Activated naive CD4-positive, alpha-beta T cell treated with Interleukin-2 at 50 U/mL for 16 hours (primary cell): ENCODE measurements at places on chromosomes 5 and 9.

GRCh38 chr5:126373375-126374108 lies 49.7 kb upstream of the GRAMD2B start:
- no peak for DNase-seq

DNA sequence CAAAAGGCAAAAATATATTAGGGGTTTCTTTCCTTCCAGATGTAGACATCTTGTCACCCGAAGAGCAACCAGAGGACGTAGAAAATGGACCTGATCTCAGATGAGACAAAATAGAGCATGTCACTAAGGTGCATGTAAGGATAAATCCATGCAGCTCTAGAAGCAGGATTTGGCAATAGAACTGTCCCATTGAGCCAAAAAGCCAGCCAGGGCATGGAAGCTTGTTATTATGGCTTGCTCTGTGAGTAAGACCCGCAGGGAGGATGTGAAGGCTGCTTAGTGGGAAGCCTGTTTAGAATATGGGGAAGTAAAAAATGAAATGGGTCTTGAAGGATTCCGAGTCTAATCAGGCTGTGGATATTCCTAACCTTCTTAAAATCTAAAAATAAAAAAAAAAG lies 165.6 kb upstream of the MPDZ start:
- no peak for DNase-seq

GRCh38 chr9:93653760-93654159 lies 77.4 kb downstream of the PHF2 start:
- DNase-seq = no peak

- no peak for DNase-seq
These were observed 12.5 kb downstream of the GLIS3 start for GRCh38 chr9:4287386-4287785.

DNA sequence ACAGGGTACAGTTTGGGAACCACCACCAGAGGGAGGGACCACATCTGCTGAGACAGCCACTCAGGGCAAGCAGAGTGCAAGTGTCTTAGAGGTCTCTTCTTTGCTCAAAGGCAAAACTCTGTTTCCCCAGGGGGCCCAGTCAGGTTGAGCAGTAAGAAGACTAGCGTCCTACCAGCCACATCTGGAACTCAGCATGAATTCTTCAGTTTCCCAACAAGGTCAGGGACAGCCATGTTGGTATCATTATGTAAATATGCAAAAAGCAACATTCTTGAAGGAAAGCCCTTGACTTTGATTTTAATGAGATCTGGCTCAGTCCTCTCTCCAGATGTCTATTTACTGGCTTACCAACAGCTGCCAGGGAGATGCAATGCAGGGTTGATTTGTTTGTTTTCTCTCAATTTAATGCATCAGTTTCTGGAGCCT lies 46.7 kb downstream of the TGFBI start:
- no peak for DNase-seq

- DNase-seq = no peak
These were observed 2.8 kb upstream of the CDC20B start for GRCh38 chr5:55175781-55176175.

- DNase-seq = no peak
These were observed 106.6 kb upstream of the PITX1 start for GRCh38 chr5:135140446-135141204.

GRCh38 chr9:123360161-123361085 lies 4.4 kb downstream of the CRB2 start:
- peak; percentile 17 for DNase-seq

GRCh38 chr9:93081081-93081529 lies 14.9 kb upstream of the CARD19 start:
- DNase-seq = no peak

DNA sequence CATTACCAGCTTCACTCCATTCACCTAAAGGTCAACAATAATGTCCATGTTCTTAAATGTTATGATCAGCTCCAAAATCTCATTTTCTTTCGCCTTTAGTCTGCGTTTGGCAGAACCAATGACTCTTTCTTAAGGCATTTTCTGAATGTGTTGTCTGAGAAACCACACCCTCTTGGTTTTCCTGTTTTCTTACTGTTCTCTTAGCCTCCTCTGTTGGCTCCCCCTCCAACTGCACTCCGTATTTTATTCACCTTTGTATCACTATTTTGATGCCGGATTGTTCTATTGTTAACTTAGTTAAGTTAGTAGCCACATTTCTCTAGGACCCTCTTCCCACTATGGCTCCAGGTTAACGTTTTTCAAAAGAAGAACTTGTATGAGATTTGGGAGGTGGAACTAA lies 185.6 kb downstream of the DMAC1 start:
- DNase-seq = no peak

- no peak for DNase-seq
These were observed 348 bp downstream of the CATSPER3 start for GRCh38 chr5:134968055-134968454.

DNA sequence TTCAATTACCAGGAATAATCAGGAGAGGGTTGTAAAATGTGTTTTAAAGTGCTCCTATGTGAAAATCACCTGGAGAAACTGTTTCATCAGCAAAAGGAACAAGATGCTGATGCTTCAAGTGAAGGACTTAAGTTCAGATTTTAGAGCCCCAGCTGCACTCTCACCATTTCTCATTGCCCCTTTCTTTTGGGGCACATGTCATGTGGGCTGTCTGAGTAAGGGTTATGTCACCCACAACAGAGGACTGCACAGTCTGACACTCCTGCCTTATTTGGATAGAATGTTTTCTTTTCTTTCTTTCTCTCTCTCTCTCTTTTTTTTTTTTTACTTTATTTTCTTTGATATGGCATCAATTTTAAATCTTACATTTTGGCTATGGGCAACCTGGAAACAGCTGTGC lies 204.1 kb upstream of the EFNA5 start:
- no peak for DNase-seq

GRCh38 chr5:157764531-157764930 lies 21.0 kb downstream of the LSM11 start:
- DNase-seq = no peak

DNA sequence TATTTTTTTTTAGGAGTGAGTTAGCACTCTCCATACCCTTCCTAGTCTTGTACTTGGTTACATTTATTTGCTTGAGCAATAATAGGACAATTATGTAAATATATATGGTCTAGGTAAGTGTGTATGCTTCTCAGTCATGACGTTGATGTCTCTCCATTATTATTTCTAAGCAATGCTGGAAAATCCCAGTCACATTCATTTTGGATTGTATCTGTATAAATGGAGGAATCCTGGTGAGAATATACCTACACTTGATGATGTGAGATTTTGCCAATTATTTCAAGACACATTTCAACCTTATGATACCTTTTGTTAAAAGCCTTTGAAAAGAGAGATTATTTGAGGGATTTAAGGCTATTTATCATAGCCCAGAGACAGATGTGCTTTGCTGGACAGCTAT lies 2244.5 kb upstream of the WWC1 start:
- no peak for DNase-seq

DNA sequence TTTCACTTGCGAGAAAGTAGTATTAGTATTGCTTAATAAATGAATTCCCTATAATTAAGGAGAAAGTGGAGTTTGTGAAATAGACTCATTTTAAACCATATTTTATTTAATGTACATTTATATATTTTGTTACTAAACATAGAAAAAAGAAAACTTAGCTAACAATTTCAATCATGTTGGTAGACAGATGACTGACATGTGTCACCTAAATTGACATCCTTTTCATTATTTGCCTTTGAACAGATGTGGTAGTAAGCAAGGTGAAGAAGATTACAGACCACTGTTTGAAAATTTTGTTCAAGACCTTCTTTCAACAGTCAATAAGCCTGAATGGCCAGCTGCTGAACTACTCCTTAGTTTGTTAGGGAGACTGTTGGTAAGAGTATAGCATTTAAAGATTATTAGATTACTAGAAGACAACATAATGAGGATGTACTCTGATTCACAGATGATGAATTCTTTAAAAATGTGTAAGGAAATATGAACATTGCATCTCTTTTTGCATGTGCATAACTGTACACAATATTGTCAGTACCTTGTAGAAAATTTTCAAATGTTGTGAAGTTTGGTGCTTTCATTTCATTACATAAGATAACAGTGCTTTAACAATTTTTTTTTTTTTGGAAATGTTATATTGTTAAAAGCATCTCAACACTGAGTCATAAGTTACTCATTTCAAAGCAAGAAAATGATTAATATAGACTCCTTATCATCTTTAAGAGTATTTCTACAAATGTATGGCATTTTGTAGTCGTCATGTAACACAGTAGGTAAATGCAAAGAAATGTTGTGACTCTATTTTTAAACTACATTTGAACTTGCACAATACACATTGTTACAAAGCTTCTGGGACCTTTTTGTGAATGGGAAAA lies 139.5 kb downstream of the NIPBL start:
- DNase-seq = no peak

DNA sequence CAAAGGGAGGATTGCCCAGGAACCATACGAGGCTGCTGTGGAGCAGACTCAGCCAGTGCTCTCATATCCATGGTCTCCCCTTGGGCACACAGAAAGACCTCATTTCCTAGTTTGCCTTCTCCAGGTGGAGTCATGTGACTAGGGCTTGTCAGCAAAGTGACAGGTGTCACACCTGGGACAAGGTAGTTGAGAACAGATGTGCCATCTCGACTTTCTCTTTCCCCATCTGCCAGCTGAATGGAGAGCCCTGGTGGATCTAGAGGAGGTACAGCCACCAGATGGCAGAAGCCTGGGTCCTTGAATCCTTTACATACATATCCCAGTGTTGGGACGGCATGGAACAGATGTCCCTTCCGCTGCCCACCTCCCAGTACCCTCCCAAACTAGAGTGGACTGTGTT lies 42.9 kb upstream of the ALDOB start:
- DNase-seq = no peak

GRCh38 chr9:19255112-19255511 lies 24.6 kb downstream of the DENND4C start:
- no peak for DNase-seq

GRCh38 chr9:95920017-95920416 lies 44.5 kb downstream of the ERCC6L2 start:
- DNase-seq = no peak

DNA sequence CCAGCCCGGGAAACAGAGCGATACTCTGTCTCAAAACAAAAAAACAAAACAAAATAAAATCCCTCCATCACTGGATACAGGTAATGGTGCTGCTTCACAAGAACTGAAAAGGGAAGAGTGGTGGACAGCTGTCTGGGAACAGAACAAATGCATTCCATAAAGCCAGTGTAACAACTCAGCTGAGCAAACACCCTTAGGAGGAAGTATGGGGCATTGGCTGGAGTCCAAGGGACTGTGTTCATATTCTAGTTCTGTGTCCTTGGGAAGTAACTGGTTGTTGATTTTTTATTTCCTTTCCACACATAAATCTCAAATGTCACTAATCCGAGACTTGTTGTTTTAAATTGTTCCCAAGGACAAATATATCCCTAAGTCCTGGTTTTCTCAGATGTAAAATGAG lies 38.3 kb downstream of the HTR1A start:
- DNase-seq = no peak

DNA sequence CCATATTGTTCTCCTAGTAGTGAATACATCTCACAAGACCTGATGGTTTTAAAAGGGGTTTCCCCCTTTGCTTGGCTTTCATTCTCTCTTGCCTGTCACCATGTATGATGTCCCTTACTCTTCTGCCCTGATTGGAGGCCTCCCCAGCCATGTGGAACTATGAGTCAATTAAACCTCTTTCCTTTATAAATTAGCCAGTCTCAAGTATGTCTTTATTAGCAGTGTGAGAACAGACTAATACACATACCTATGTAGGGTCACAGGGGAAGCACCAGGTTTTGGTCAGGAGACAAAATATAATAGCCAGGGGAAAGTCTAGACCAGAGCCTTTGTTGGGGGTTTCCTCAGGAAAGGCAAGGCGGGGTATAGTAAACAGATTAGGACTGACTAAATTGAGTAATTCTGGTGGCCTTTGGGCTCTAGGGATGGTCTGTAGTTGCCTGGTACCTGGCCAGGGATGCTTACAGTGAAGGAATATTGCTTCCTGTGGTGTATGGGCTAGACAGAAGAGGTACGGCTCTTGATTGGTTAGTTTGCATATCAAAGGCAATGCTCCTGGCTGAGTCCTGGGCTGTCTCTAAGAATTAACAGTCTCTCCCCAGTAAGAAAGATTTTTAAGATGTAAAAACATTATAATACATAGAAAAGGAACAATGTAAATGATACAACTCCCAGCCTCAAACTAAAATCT lies 254.5 kb downstream of the ELAVL2 start:
- DNase-seq = no peak

DNA sequence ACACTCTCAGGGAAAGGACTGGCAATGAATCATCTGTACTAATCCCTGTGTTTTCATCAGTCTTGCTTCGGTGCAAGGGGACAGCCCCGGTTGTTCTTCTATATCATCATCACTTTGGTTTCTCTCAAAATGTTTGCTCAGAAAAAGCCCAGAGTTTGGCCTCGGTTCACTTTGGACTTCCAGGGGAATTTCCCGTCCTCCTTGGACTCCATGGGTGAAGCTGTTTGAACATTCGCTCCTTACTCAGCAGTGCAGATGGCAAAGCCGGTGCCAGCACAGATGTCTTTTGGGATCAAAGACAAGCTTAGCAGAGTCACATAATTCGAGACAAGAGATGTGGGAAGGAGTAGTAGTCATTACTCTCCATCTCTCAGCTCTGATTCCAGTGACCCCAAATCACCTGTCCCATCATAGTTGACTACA lies 69.8 kb upstream of the TNFSF8 start:
- DNase-seq = peak; percentile 43

- DNase-seq = no peak
These were observed 545.3 kb downstream of the TLE4 start for GRCh38 chr9:80117031-80117430.

DNA sequence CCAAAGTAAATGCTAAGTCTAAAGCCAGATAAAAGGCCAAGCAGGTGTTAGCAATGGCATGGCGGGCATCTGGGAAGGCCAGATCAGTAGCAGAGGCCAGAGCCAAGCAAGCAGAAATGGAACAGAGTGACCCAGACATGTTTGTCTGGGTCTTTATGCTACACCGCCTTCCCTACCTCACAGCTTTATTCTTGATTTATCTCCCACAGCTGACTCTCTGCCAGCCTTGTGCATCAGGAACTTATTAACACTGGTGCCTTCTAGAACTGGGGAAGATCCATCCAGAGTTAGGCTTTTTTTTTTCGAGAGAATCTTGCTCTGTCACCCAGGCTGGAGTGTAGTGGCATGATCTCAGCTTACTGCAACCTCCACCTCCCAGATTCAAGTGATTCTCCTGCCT lies 112.5 kb upstream of the SLC44A1 start:
- DNase-seq = no peak
